ENCODE measurements at places on chromosomes 2 and 18.

- DNase-seq, result no peak
Observed at GRCh38 chr2:101364878-101365277, 22.4 kb downstream of the CREG2 start.

DNA sequence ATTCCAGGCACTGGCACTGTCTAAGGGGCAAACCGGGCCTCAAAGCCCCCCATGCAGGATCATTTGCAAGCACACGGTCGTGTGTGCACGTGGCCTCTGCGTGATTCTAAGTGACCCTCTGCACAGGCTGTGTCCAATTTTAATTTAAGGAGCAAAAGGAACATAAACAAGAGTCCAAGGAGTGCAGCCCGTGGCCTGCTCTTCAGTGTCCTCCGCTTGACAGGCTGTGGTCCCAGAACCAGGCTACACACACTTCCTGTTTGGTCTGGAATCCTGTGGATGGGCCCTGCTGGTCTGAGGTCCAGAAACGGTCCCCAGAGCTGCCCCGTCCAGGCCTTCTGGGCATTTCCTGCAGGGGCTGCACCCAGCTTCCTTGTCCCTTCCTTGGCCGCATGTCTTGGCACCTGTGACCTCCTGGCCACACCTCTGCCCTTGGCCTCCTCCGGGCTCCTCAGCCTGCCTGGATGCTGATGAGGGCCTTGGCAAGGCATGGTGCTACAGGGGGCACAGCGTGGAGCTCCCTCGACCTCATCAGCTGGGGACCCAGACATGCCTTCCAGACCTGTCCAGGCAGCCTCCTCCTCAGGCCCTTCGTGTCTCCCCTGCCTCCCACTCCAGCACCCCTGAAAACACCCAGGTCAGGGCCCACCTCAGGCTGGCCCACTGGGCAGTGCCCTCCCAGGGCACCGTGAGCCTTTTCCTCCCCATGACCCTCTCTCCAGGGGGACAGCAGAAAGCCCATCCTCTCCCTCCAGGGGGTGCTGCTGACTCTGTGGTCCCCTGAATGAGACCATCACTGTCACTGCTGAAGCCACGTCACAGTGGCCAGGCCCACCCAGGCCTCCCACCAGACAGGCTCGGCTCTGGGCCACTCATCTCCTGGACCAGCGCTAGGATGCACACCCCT lies 136.4 kb upstream of the GPC1 start:
- DNase-seq, result no peak

- DNase-seq, result peak; percentile 50
Observed at GRCh38 chr18:58819051-58819450, 45.6 kb upstream of the ZNF532 start.

- no peak for DNase-seq
Observed at GRCh38 chr18:26456070-26456491, 92.3 kb downstream of the KCTD1 start.

DNA sequence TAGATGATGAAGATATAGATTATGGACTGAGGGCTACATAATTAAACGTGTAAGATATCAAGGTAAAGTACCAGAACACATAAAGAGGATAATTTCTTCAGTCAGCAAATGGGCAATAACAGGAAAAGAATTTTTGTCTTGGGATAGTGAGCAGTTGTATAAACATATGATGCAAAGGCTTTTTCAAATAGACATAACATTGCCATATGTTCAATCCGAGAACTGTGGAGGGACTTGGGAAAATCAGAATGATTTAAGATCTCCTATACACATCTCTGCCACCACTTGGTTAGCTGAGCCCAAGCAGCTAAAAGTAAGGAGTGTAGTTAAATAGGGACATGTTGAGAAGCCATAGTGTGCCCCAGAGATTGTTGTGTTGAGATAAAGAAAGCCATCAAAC lies 287.6 kb upstream of the ZNF521 start:
- no peak for DNase-seq

DNA sequence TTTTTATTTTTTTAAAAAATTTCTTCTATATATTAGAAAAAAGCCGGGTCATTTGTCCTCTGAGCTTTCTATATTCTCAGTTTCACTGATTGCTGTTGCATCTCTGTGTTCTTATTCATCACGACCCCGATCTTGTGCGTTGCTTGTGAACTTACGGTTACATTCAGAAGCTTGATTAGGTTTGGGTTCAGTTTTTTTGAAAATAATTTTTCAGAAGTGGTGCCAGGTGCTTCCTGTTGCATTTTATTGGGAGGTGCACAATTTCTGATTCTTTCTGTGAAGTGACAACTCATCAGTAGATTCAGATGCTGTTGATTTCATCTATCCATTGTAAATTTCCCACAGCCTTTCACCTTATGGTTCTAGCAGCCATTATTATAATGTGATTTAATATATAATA lies 147.3 kb downstream of the INHBB start:
- DNase-seq, result no peak

DNA sequence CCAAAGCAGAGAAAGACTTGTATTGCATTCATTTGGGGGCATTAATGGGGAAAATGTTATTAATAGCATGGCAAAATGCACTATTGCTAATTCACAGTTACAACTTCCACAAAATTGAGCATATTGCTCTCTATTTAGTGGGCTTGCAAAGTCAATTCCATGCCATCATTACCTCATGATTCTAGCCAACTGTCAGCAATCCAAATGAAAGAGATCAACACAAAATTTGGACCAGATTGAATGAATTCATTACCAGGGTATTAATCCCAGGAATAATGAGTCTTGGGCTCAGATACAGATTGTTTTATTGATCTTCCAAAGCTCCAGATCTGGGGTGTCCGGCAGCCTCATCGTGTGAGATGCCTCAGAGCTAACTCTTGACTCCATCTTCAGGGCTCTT lies 38.3 kb downstream of the NXPH2 start:
- no peak for DNase-seq

- DNase-seq, result no peak
Observed at GRCh38 chr2:218577482-218578220, 9.0 kb downstream of the CNOT9 start.

DNA sequence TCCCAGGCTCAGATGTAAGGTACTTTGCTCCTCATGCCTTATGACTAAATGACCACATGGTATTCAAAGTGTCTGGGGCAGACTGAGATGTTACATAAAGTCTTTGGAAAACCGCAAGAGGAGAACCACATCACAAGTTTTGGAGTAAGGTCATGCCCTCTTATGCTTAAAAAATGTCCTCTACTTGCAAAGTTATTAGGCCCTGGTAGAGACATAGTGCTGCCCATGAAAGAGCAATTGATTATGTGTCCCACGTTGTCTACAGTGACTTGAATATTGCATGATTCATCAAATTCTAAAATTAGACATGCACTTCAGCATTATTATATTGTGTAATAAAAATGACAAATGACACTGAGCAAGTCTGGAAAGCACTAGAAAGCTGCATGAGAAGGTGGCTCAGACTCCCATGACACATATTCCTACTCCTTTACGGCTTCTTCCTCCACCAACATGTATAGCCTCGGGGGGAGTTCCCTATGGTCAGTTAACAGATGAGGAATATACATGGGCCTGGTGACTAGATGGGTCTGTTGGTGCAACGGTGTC lies 602.6 kb upstream of the VRK2 start:
- no peak for DNase-seq

GRCh38 chr2:240463866-240464481 lies 28.5 kb downstream of the GPC1 start:
- DNase-seq, result no peak

- no peak for DNase-seq
Observed at GRCh38 chr2:161681046-161681445, 56.8 kb downstream of the SLC4A10 start.

- no peak for DNase-seq
Observed at GRCh38 chr2:74618410-74619083, 29.6 kb downstream of the M1AP start.

- DNase-seq, result peak; percentile 29
Observed at GRCh38 chr2:30679426-30680088, 127.7 kb downstream of the CAPN13 start.

- DNase-seq, result no peak
Observed at GRCh38 chr18:10536280-10536679, 10.5 kb downstream of the NAPG start.

GRCh38 chr2:102449370-102449974 lies 23.6 kb upstream of the SLC9A4 start:
- DNase-seq, result peak; percentile 43

GRCh38 chr2:159089543-159089942 lies 121.1 kb downstream of the TANC1 start:
- no peak for DNase-seq

DNA sequence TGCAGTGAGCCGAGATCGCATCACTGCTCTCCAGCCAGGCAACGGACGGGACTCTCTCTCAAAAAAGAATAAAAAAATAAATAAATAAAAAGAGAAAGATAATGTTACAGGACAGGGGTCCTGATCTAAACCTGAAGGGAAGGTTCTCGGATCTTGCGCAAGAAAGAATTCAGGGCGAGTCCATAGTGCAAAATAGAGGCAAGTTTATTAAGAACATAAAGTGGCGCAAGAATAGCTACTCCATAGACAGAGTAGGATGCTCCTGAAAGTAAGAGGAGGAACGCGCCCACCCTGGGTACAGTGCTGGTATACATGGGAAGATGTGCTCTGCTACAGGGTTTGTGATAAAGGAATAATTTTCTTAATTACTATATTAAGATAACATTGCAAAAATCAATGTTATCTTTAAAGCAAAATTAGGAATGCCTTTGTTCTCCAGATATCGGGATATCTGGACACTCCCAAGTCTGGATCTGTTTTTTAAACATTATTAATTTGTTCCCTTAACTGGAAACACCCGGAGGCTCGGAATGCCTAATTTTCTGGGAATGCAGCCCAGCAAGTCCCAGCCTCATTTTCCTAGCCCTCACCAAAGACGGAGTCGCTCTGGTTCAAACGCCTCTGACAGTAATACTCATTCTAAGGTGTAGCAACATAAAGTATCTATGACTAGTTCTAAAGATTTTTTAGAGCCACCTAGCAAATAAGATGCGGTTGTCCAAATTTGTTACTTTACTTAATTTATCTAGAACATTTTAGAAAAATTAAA lies 38.8 kb downstream of the ACSL3 start:
- DNase-seq, result no peak

- DNase-seq, result no peak
Observed at GRCh38 chr2:240411261-240412160, 24.0 kb upstream of the GPC1 start.

- no peak for DNase-seq
Observed at GRCh38 chr18:8780227-8780626, 74.9 kb downstream of the MTCL1 start.

DNA sequence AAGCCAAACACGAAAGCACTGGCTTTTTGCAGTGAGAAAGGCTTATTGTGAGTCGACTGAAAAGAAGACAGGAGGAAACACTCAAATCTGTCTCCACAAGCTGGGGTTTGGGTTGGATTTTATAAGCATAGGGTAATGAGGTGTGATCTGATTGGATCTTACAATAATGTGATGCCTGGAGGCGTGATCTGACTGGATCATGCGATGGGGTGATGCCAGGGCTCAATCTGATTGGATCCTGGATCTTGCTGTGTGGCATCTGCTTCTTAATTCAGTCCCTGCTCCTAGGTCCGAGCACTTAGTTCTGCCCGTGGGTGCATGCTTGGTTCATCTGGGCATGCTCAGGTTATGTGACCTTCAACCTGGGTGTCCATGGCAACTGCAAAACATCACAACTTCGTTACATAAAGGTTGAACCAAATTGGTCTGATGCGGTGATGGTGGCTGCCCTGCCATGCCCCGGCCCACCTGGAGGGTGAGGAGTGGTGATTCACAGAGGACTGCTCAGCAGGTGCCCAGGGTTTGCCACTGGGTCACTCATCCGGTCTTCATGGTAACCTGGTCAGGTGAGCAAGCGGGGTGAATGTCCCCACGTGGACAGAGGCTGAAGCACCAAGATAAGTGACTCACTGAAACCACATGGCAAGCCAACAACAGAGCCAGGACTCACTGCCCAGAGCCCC lies 111.0 kb downstream of the KCNF1 start:
- no peak for DNase-seq

DNA sequence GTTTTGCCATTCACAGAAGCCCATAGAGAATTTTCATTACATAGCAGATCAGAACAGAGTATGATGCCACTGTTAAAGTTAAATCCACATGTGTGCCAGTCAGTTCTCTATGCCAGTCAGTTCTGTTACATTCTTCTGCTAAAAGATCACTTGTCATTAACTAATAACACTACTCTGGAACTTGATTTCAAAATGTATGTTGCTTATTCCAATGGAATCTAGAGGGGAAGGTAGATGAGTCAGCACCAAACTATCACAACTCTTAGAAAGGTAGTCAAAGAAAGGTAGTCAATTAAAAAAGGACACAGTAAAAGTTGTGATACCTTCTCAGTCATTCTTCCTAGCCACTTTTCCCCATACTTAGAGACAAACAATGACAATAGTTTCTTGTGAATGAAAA lies 1214.4 kb downstream of the LRP1B start:
- DNase-seq, result no peak
